ENCODE measurements at places on chromosomes 13 and 19. TPM values are rescaled to one million over a fixed set of nuclear protein-coding genes. Genes with fewer than 3 reads are reported as not detected.

GRCh38 chr19:3056417-3057088, 5.7 kb downstream of the TLE5 start:
- DNase-seq: no peak

DNA sequence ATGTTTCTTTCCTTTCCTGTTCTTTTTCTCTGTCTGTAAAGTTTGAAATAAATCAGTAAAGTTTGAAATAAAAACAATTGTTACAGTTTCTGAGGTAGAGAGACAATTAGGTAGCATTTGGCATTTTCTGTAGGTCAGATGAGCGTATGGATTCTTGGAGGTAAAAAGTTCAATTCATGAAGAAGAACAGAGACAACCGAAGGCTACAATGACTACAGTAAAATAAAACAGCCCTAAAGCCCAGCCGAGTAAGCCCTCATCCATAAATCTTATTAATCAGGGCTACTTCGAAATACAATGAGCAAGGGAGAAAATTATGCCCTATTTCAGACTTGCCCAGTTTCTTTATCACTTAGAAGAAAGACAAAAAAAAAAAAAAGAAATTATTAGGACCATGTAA, 941.9 kb upstream of the SLC10A2 start:
- no peak for DNase-seq

GRCh38 chr13:78187781-78188180, 269.1 kb upstream of the EDNRB start:
- no peak for DNase-seq

Gene SLC17A7
- total RNA-seq: not detected

Gene ZNF547
- total RNA-seq: 4.2 TPM
